ENCODE measurements at places on chromosomes 6 and 20.

GRCh38 chr6:8030920-8031319 lies 33.3 kb downstream of the BLOC1S5 start:
- no peak for DNase-seq

DNA sequence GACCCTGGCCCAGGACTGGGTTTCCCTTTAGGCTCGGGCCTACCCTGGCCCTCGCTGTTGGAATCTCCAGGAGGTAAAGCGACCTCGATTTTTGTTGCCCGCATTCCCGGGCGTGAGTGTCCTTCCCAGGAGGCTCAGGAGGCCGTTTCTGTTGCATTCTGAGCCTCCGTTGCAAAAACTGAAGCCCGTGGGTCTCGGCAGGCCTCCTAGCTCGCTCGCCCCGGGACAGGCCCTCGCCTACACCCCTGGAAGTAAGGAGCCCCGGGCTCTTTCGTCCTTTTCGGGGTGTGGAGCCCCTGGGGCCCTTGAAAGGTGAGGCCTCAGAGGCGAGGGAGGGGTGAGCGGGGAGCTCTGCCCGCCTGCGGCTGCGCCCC lies 2.3 kb downstream of the NR2E1 start:
- no peak for DNase-seq

DNA sequence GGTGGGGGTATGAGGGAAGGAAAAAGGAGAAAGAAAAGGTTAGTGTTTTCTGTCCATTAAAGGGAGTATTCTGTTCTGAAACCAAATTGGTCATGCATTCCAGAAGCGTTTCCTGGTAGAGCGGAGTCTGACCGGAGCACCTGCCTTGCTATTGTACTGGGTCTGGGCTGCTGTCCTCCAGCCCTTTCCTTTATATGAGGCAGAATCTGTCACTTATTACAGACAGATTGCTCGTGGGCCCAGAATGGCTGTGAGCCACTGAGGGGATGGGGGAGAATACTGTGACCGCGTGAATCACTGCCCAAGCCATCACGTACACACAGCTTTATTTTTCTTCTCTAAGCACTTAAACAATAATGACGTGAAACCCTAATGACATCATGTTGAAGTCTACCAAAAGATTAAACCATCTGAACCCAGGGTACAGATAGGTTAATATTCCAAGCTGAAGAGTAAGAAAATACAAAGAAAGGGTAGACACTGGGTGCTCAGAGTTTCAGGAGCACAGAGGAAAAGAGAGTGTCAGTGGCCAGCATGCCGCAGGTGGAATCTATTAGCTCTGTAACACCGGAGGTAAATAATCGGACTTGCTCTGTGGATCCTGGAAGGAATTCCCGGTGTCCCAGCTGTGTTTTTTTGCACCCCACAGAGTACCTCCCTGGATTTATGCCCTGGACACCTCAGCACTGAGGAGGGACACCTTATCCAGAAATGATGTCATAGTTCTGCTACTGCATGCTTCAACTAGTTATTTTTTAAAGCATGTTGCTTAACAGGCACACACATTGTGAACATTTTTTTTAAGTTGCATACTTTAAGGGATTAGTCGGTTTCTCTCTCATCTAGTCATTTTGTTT lies 573.3 kb downstream of the PKHD1 start:
- DNase-seq = no peak

- DNase-seq = no peak
Observed at GRCh38 chr6:2502096-2502997, 248.4 kb downstream of the MYLK4 start.

DNA sequence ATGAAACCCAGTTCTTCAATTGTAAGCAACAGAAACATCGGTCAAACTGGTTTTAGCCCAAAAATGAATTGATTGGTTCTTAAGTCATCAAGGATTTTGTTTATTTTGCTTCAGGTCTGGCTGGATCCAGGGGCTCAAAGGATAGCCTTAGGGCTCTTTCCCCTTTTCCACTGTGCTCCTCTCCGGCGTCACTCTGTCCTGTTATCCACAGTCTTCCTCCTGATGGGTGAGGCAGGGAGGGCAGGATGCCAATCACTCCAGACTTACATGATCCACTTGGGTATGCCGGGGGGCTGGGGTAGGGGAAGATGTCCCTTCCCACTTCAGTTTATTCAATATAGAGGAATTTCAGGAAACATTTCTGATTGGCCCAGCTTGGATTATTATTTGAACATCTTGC lies 40.0 kb downstream of the PLAGL2 start:
- DNase-seq = no peak

DNA sequence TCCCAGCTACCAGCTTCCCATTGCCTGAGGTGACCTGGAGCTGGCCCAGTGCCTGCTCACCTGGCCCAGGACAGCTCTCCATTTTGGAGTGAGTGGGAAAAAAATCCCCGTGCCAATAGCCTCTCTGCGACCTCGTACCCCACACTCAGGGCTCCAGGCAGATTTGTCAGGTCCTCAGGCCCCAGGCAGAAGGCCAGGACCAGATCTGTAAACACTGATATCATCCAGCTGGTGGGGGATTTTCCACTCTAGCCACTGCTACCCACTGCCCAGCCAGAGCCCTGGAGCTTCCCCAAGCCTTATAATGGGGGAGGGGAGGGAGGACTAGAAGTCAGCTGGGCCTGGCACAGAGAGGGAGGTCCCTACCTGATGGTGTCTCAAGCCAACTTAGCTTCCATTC lies 1.3 kb upstream of the PGC start:
- DNase-seq = no peak

DNA sequence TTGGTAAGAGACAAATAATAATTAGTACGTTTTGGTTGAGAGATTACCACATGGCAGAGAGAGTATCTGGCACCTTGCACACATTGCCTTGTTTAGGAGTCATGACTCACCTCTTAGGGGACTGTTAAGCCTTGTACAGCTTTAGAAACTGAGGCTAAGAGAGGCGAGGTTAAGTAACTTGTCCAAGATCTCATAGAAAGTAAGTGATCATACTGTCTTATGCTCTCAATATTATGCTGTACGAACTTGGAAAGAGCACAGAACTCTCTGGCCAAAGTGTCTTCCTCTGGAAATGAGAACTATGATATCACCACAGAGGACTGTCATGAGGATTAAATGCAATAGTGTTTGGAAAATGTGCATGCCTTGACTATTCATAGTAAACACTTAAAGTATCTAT lies 249.0 kb downstream of the UTRN start:
- no peak for DNase-seq

Measured in NCI-H82 (cell line).